ENCODE measurements at places on chromosomes 4 and X. TPM values are rescaled to one million over a fixed set of nuclear protein-coding genes. Genes with fewer than 3 reads are reported as not detected.

Gene ARMCX4
- total RNA-seq: 20.5 TPM

Gene CDKL2
- total RNA-seq: 0.38 TPM

Gene JADE3
- 0.05 TPM for total RNA-seq

DNA sequence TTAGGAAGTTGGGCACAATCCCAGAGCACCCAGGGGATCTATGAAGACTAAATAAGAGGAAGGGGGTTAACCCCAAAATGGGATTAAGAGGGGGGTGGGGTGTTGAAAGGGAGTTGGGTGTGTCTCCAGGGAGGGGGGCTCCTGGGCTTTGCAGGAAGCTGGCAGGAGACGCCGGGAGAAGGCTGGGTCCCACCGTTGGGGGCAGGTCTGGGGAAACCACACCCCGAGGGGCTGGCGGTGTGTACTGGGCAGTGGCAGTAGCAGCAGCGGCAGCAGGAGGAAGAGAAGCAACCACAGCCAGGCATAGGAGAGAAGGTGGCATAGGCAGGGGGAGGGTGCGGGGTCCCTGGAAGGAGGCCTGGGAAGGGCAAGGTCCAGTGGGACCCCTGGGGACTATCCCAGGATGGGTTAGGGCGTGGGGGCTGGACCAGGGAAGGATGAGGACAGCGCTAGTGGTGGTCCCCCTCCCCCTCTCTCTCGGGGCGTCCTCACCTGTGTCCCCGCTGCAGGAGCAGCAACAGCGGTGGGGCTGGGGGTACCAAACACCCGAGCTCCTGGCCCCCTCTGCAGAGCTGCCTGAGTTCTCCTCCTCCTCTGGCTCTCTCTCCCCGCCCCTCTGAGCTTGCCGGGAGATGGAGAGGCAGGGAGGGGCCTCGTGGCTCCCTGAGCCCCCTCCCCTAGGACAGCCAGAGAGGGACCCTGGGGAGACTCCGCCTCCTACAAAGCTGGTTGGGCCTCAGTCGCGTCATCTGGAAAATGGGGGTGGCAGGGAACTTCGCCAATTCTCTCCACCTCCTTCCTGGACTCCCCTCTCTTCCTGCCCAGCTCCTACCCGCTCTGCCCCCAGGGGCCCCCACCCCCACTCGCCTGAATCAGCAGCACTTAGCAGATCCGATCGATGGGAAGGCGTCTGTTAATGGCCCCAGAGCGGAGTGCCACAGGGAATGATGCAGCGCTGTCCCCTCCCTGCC lies at the start of gene KCND1:
Gene KCND1, minus strand, starts transcription at position 596 of the 971 bp plus-strand sequence. CDS start 1,573 bp downstream, outside the sequence.
- DNase-seq: no peak
- no peak within 1 kb of the TSS for H3K27ac ChIP-seq
- H3K4me3 ChIP-seq: peak within 1 kb of the TSS; percentile 31

DNA sequence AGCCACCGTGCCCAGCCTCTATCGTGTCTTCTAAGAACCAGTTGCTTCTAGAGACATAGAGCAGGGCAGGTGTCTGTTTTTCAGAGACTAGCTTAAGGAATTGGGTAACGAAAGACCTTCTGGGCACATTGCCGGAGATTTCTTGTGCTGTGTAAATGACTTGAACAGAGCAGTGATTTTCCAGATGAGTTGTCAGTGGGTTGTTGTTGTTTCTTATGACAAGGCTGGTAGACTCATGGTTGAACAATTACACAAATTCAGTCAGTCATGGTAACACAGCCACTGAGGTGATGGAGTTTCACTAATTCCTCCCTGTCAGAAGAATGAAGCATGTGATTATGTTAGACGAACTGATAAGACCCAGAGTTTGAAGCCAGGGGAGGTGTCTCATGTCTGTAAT lies 20.5 kb upstream of the DDX3X start:
- no peak overlapping the region for H3K27ac ChIP-seq
- no peaks in the 10 kb centered on the region for H3K4me1 ChIP-seq
- no peaks in the 10 kb centered on the region for H3K27me3 ChIP-seq
- DNase-seq: no peak
- no peak overlapping the region for H3K4me3 ChIP-seq
- no peaks in the 10 kb centered on the region for H3K36me3 ChIP-seq

Gene CFAP99
- 0.17 TPM for total RNA-seq

DNA sequence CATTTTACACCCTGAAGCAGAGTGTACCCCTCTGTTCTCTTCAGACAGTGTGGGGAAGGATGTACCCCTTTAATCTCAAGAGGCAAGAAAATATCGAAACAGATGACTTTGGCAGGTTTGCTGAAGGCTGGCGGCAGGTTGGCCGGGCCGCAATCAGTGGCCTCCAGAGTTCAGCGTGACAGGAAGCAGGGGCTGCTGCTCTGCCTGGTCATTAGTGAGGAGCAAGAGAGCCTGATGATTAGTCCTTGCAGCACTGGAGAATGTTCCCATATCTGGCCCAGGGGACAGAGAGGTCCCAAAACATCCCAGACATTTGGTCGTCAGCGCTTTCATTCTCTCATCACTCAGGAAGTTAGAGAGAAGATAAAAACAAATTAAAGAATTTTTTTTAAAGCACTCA lies 352.8 kb downstream of the SPRY1 start:
- H3K27ac ChIP-seq: no peak overlapping the region
- H3K4me3 ChIP-seq: no peak overlapping the region
- no peaks in the 10 kb centered on the region for H3K4me1 ChIP-seq
- no peaks in the 10 kb centered on the region for H3K27me3 ChIP-seq
- H3K36me3 ChIP-seq: no peaks in the 10 kb centered on the region
- no peak for DNase-seq

GRCh38 chr4:148238086-148238485 lies 204.1 kb downstream of the NR3C2 start:
- H3K4me1 ChIP-seq: peaks cover 3% of the 10 kb centered on the region
- H3K27me3 ChIP-seq: no peaks in the 10 kb centered on the region
- H3K36me3 ChIP-seq: no peaks in the 10 kb centered on the region
- no peak overlapping the region for H3K4me3 ChIP-seq

Gene RHOH
- 317 TPM for total RNA-seq

DNA sequence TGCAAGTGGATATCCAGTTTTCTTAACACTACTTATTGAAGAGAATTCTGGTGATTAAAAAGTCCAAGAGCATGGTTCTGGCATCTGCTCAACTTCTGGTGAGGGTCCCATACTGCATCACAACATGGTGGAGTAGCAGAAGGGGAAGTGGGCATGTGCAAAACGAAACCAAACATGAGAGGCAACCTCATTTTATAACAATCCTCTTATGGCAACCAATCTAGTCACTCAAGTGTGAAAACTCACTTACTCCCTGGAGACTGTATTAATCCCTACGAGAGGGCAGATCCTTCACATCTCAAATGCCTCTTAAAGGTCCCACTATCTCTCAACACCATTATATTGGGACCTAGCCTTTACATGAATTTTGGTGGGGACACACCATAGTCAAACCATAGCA lies 55.4 kb upstream of the TRO start:
- H3K36me3 ChIP-seq: no peaks in the 10 kb centered on the region
- no peak for DNase-seq
- no peak overlapping the region for H3K27ac ChIP-seq

DNA sequence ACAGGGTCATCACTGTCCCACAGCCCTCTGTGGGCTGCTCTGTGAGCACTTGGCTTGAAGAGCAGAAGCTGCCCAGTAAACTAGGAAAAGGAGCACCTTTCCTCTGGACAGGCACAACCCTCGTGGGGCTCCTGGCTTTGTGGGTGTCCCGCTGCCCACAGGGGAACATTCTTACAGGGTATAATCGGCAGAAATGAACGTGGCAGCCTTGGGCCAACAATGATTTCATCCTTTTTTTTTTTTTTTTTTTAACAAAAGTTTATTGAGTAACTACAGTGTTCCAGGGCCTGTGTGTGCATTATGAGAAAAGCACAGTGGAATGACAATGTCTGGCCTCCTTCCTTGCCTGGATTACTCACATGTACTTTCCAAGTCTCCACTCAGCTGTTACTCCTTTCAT lies 197.2 kb downstream of the PDGFC start:
- no peak overlapping the region for H3K4me3 ChIP-seq
- H3K27ac ChIP-seq: no peak overlapping the region
- H3K36me3 ChIP-seq: no peaks in the 10 kb centered on the region
- DNase-seq: no peak

Gene ZNF711
- 4.7 TPM for total RNA-seq

- H3K4me3 ChIP-seq: no peak overlapping the region
- H3K27ac ChIP-seq: no peak overlapping the region
- peaks cover 69% of the 10 kb centered on the region for H3K4me1 ChIP-seq
- no peaks in the 10 kb centered on the region for H3K27me3 ChIP-seq
- no peak for DNase-seq
- no peaks in the 10 kb centered on the region for H3K36me3 ChIP-seq
Observed at GRCh38 chrX:71098951-71099506, 3.4 kb downstream of the FOXO4 start.

GRCh38 chr4:17867276-17867675 lies 56.5 kb downstream of the NCAPG start:
- no peak overlapping the region for H3K4me3 ChIP-seq
- H3K27me3 ChIP-seq: no peaks in the 10 kb centered on the region
- H3K4me1 ChIP-seq: no peaks in the 10 kb centered on the region
- no peaks in the 10 kb centered on the region for H3K36me3 ChIP-seq

Gene MAGEE1
- total RNA-seq: 12.4 TPM

Gene BMPR1B
- total RNA-seq: not detected

Gene F9
- total RNA-seq: not detected

Gene OFD1
- total RNA-seq: 60.0 TPM

- no peak overlapping the region for H3K27ac ChIP-seq
- no peaks in the 10 kb centered on the region for H3K4me1 ChIP-seq
- no peaks in the 10 kb centered on the region for H3K27me3 ChIP-seq
- no peak overlapping the region for H3K4me3 ChIP-seq
- H3K36me3 ChIP-seq: peaks cover 9% of the 10 kb centered on the region
- DNase-seq: no peak
Observed at GRCh38 chr4:183637461-183637860, 21.5 kb downstream of the RWDD4 start.

Gene RENBP
- total RNA-seq: 8.6 TPM

Gene CTAG2
- not detected for total RNA-seq

Gene NFKB1
- total RNA-seq: 134 TPM

- H3K4me3 ChIP-seq: no peak overlapping the region
- H3K27me3 ChIP-seq: no peaks in the 10 kb centered on the region
- H3K4me1 ChIP-seq: no peaks in the 10 kb centered on the region
- DNase-seq: no peak
- H3K36me3 ChIP-seq: peaks cover 1% of the 10 kb centered on the region
- H3K27ac ChIP-seq: no peak overlapping the region
Observed at GRCh38 chr4:147855571-147856009, 123.7 kb downstream of the ARHGAP10 start.

DNA sequence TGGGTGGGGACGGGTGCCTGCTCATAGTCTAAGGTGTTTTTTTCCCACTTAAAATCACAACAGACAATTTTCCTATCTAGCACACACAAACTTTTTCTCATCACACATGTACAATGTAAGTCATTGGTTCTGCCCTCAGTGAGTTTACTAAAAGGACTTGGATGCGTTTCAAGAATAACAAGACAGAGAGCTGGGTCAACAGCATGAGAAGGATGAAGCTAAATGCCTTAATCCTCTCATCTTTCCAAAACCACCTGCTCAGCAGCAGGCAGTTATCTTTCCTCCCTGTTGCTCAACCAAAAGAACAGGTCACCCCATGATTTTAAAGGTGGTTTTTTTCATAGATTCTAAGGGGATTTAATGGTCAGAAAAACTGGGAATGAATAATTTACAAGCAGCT lies 40.1 kb downstream of the OFD1 start:
- H3K27ac ChIP-seq: no peak overlapping the region
- H3K36me3 ChIP-seq: peaks cover 48% of the 10 kb centered on the region
- DNase-seq: no peak
- no peaks in the 10 kb centered on the region for H3K27me3 ChIP-seq
- H3K4me1 ChIP-seq: no peaks in the 10 kb centered on the region
- H3K4me3 ChIP-seq: no peak overlapping the region

DNA sequence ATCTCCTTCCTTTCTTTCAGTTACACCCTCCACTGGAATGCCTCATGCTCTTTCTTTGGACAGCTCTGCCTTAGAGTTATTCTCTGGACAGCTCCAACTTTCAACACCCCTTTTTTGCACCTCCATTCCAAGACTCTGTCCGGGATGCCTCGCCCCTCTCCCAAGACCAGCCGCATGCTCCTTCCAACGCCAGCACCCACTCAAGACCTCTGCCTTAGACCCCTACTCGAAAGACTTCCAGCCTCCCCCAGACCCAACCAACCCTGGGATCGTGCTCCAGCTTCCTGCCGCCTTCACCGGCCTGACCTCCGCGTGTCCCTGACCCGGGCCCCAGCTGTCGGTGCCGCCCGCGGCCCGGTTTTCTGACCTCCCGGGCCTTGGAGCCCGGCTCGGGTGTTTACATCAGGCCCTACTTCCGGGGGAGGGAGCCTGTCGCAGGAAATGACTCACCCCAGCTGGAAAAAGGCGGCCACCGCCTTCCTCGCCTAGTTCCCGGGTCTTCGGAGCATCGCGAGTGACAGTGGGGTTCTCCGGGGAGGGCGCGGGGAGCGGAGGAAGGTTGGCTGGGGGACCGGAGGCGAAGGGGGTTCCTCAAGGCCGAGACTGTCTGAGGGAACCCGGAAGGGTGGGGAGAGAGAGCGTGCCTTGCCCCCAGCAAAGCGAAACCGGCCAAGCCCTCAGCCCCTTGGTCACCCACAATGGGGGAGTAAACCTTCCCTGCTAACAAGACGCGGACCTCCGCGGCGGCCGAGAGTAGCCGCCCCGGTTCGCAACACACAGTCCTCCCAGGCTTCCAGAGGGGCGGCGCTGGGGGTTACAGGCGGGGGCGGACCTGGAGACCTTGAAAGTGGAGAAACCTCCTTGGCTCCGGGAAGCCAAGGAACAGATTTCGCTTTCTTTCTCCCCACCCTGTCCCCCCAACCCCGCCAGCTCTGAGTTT lies at the start of gene WDR45:
Gene WDR45, minus strand, starts transcription at position 399 of the 940 bp plus-strand sequence. CDS start 1,792 bp downstream, outside the sequence.
- peak within 1 kb of the TSS; percentile 96 for H3K27ac ChIP-seq
- H3K36me3 ChIP-seq: peaks cover 14% of the 10 kb centered on the region
- DNase-seq: peak; percentile 55
- no peaks in the 10 kb centered on the region for H3K27me3 ChIP-seq
- peaks cover 13% of the 10 kb centered on the region for H3K4me1 ChIP-seq
- H3K4me3 ChIP-seq: peak within 1 kb of the TSS; percentile 82
